ENCODE measurements at places on chromosomes 6 and 20.

DNA sequence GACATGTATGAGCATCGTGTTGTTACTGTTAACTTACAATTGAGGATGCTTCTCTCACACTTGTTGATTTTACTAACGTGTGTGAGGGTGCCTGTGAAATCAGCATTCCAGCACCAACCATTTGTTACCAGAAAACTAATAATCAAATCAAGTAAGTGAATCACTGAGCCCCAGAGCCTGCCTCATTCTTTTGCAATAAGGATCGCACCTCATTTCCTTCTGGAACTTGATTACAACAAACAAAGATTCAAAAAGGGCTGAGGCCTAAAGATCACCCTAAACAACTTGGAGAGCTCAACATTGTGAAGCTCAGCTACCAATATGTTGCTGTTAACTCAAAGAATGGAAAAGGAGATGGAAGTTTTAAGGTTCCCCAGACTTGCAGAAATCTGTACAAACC, 274.7 kb downstream of the TFAP2A start:
- DNase-seq: no peak

DNA sequence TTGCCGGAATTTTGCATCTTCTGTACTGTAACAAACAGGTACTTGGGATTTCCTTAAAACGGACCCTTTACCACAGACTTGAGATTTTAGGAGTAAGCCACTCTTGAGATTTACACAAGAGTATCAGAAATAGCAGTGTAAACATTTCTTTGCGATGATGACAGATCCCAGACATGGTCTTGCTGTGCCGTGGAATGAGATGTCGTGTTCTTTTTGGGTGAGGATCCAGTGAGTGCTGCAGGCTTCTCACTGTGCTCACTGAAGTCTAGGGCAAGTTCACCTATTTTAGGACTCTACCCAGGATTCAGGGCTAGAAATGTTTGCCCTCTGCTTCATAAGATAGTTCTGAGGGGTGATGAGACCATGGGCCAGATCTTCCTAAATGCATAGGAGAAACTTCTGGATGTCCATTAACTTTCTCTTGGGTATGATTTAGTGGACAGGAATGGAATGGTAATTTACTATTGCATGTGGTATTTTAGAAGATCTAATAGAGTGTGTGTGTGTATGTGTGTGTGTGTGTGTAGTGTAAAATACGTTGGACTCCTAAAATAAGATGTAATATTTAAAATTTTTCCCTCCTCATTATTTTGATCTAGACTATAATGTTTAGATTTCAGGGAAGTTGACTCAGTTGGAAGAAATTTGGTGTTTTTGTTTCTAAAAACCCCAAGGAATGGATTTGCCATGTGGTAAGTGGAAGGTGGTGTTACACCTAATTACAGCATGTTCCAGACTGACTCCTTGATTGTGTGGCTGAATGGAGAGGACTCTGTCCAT, 8.5 kb downstream of the LRRC1 start:
- DNase-seq: no peak

- DNase-seq: no peak
Measured at GRCh38 chr6:34922177-34922663, 33.2 kb downstream of the ANKS1A start.

DNA sequence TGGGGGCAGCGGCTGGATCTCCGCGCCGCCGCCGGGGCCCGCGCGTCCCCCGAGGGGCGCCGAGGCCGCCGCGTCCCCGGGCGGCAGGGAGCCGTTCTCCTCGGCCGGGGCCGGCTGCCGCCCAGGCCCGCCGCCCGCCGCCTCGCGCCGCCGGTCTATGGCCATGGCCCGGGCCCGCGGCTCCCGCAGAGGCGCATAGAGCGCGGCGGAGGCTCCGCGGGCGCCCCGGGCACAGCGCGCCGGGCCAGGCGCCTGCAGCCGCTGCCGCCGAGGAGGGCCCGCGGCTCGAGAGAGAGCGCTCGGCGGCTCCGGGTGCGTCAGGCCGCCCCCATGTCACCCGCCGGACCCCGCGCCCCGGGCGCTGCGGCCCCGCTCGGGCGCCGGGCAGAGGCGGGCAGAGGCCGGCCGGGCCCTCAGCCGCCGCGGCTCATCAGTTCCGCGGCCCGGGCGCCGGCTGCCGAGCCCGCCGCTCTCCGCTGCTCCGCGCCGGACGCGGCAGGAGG, 404 bp downstream of the SLC22A23 start:
- no peak for DNase-seq

DNA sequence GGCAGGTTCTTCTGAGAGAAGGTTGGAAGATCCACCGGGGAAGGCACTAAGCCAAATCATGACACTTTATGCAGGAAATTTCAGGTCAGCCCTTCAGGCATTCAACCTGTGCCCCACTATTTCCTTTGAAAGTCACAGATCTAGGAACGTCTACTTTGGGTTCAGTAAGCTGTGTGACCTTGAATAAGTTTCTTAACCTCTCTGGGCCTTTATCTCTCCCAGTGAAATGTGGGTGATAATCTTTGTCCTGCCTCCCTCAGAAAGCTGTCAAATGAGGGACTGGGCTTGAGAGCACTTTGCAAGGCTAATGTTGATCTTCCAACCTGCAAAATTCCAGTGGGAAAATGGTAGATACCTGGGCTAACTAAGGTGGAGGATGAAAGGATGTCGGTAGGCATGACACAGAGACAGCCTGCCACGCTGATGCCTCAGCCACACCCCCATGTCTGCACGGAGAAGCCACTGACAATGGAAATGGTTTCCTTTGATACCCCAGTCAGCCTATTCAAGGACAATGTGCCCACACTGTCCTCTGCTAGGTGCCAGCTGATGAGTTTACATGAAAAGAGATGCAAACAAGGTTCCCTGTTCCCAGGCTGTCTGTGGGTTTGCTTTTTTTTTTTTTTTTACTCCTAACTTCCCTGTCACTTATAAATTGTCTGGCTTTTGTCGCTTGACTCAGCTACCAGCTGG, 9.3 kb downstream of the BNIP5 start:
- DNase-seq: peak; percentile 63

DNA sequence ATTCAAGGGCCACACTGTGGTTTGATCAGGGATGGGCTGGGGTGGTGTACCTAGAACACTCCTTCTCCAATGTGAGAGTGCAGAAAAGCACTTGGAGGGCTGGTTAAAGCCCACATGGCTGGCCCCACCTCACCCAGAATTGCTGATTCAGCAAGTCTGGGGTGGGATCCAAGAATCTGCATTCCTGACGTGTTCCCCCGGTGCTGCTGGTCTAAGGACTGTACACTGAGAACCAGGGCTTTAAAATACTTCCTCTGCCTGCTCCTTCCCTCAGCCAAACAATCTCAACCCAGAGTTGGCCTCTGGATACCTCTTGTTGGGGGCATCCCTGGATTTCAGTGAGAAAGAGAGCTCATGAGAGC, 13.4 kb upstream of the OCSTAMP start:
- DNase-seq: no peak

- no peak for DNase-seq
Measured at GRCh38 chr20:59414936-59415623, 114.7 kb downstream of the EDN3 start.

DNA sequence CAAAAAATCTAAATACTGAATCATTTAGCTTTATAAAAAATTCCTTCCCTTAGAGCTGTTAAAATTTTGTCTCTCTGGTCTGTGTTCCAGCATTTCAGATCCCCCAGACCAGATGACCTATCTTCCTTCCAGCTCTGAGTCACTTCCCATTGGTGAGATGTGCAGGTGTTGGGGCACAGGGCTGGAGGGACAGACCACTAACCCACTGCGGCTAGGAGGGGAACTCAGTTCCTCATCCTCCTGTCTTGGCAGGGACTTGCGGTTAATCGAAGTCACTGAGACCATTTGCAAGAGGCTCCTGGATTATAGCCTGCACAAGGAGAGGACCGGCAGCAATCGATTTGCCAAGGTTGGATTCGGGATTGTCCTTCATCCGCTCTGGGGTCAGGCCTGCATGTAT, 6.0 kb downstream of the CNPY3 start:
- DNase-seq: no peak

GRCh38 chr6:73182021-73182607, 43.2 kb downstream of the KHDC1L start:
- no peak for DNase-seq

DNA sequence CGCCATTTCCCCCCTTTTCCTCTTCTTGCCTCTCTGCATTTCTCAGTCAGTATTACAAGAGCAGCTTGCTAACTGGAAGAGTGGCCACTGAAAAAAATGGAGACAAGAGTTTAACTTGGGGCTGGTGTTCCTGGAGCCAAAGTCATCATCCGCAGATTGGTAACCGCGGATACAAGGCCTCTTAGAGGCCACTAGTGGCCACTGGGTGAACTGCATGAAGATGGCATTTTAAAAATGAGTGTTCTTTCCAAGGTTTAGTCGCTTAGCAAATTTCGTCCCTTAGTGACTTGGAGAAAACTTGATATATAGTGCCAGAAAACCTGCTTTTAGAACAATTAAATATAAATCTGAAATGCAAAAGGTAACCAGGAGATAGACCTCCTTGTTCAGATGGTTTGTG, 4.8 kb downstream of the F13A1 start:
- peak; percentile 14 for DNase-seq

- DNase-seq: no peak
Measured at GRCh38 chr6:155319902-155320301, 5.6 kb upstream of the TFB1M start.

GRCh38 chr6:37473364-37474095, 26.2 kb downstream of the CCDC167 start:
- no peak for DNase-seq

GRCh38 chr6:66508433-66508832, 801.4 kb upstream of the EYS start:
- no peak for DNase-seq

GRCh38 chr6:123000244-123000770, 4.3 kb downstream of the CLVS2 start:
- no peak for DNase-seq

GRCh38 chr20:10079964-10080363, 45.2 kb downstream of the ANKEF1 start:
- DNase-seq: no peak

DNA sequence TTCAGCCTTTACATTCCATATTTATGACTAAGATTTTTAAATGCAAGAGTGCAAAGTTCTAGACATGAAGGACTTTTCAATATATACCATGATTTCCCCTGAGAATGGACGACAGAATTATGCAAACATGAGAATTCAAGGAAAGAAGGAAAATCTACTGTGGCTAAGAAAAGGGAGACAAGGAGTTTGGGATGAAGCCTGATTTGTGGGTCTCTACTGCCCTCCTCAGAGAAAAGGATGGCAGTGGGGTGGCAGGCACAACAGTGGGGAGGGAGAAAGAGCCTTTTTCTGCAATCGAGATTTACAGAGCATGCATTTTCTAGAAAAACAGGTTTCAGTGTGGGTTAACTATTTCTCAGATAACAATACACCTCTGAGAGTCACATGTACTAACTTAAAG, 466.9 kb upstream of the NRSN1 start:
- peak; percentile 8 for DNase-seq

DNA sequence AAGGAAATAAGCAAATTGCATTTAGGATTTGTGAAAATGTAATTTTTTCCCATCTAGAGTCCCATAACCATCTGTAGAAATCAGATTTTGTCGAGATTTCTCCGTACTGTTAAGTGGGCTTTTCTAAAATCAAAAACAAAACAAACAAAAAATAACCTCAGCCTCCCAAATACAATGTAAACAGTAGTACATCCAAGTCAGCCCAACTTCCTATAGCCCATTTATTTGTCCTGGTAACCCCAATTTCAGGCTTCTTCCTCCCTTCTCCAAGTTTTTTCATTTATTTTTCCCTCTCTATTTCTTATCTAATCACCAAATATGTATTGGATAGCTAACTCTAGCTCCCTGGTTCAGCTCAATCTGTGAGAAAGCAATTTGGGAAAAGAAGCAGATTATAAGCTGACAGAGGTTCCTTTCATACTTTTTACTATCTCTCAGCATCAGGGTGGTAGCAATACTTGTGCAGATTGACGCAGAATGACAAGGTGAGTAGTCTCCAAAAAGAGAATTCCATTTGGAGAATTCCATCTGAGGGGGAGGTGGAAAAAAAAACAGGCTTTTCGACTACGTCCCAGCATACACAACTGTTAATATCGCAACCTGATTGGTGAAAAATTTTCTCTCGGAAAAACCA, 132.6 kb upstream of the BTN3A2 start:
- DNase-seq: no peak

GRCh38 chr20:57483287-57484050, 41.5 kb downstream of the CTCFL start:
- no peak for DNase-seq

DNA sequence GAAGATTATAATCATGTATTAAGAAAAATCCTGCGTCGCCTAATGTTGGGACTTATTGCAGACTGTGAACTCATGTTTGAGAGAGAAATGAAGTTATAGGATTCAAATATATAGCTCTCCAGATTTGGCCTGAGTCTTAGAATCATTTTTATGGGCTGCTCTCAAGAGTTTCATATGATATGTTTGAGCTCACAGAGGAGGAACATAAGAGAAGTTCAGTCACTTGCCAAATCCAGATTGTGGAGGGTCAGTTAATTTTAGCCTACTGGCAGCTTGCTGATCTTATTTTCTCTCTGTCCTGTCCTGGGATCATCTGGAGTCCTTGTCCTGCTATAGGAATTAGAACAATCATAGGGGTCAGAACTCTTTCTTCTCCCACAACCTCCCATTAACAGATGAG, 186.1 kb upstream of the SUPT3H start:
- DNase-seq: no peak

DNA sequence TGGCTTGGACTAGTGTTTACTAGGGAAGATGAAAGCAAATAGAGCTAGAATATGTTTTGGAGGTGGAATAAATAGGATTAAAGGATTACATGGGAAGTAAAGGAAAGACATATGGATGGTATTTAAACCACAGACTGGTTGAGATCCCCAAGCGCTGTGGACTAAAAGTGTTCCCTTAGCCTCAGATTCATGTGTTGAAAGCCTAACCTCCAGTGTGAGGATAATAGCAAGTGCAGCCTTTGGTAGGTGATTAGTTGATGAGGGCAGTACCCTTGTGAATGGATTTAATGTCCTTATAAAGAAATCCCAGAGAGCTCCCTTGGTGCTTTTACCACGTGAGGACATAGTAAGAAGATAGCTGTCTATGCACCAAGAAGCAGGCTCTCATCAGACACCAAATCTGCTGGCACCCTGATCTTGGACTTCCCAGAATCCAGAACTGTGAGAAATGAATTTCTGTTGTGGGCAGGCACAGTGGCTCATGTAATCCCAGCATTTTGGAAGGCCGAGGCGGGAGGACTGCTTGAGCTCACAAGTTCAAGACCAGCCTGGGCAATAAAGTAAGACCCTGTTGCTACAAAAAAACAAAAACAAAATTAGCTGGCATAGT, 57.3 kb upstream of the MCM9 start:
- no peak for DNase-seq

- DNase-seq: peak; percentile 61
Measured at GRCh38 chr6:11778648-11779328, at the start of gene ADTRP. TSS of gene ADTRP (minus strand) at chr6:11778803. CDS start at chr6:11778759, 44 bp downstream.

GRCh38 chr20:50624351-50625016, 66.9 kb downstream of the RIPOR3 start:
- peak; percentile 62 for DNase-seq
